Left cardiac atrium (tissue), 4 donors: ENCODE measurements at places on chromosomes 16 and 17.

- no peak for DNase-seq
These were observed 60.7 kb upstream of the SREBF1 start for GRCh38 chr17:17897442-17897841.

DNA sequence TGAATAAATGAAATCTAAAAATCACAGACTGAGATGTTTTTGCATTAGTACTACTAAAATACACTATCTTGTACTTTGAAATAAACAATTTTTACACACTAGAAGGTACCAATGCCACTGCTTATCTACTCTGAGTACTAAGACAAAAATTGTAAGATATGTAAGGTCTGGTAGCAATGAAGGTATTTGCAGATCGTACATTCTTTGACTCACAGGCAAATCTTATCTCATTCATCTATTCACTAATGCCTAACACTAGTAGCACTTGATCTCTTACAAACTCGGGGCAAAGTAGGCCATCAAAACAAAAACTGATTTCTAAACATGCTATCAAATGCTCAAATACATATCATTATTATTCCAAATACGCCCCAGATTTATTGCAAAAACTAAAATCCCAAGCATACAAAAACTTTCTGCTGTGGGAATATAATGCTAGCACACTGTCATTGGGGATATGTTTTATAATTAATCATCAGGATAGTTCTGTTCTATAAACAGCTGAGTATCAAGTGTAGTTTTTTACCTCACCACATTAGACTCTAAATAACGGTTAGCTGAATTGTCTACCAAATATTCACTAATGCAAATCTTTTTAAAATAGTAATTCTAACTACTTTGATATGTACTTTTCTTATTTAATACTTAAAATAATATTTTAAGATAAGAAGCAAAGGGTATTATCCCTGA is 68.0 kb downstream of the MED13 start:
- DNase-seq, result no peak

- DNase-seq, result no peak
These were observed 192.5 kb downstream of the CDH13 start for GRCh38 chr16:82819286-82819685.

DNA sequence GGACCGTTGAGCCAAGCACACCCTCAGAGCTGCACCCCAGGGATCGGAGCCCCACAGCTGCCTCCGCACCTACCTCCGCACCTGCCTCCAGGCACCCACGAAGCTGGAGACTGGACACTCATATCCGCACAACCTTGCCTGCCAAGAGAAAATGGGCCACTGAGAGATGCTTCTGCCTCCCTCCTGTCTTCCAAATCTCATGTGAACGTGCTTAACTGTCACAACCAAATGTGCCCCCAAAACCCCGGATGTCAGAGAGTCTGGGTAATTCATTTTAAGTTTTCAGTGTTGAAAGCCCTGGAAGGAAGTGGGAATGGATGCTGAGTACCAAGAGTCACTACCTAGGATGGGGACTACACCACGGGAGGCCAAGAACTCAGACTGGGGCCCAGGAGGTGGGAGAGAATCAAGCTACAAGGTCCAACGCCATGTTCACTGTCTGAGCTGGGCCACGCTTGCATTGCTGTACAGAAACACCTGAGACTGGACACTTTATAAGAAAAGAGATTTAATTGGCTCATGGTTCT is 49.5 kb upstream of the MEAK7 start:
- DNase-seq, result no peak

GRCh38 chr17:81207610-81208581 is 14.9 kb downstream of the CEP131 start:
- no peak for DNase-seq

DNA sequence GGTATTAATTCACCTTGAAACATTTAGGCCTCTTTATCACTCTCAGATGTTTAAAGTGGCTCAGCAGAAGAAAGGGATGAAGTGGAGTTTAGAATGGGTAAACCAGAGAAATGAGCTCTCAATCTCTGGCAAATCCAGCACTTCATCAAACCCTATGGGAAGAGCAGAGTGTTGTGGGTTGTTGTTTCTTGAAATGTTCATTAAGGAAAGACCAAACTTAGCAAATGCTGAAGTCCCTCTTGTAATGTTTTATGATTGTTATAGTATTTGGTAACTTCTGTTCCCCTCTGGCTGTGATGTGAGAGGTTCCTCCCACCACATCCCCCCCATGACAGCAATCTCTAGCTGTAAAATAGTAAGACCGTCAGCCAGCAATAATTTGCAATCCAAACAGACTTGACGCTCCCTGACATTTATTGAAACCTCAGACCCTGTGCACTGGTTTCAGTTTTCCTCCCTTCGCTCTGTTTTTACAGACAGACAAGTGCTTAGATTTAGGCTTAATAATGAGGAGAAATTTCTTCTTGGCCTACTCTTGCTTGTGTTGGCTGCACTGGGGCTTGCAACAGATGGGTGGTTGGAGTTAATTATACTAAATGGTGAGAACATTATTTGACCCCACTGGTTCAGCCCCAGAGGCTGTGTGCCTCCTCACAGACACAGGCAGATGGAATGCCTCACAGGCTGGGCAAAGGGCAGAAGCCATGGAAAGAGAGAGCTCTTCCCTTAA is 609.4 kb upstream of the SOX9 start:
- DNase-seq, result no peak

DNA sequence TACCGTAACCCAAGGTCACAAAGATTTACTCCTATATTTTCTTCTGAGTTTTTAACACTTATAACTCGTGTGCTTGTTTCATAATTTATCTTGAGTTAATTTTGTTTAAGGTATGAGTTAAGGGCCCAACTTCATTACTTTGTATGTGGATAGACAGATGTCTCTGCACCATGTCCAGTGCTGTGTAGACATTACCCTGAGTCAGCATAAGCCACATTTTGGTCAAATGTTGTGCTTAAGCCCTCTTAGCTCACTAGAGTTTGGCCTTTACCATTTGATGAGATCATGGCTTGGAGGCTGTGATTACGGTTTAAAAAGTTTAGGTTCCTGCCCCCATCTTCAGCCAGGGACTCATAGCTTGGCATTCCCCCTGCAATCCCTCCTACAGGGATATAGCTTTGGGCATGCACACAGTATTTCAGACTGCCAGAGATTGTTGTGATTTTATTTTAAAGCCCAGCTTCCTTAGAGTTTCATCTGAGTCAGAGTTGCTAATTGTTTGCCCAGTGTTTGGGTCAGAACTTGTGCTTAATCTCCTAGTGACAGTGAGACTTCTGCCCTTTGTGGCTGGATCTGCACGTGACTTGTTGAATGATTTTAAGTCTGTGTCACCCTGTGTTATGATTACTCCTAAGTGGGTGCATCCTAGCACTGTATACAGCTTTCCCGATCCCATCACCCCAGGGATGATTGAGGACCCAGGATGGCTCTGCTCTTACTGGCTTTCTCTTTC is 393.1 kb downstream of the CNTNAP4 start:
- DNase-seq, result no peak

DNA sequence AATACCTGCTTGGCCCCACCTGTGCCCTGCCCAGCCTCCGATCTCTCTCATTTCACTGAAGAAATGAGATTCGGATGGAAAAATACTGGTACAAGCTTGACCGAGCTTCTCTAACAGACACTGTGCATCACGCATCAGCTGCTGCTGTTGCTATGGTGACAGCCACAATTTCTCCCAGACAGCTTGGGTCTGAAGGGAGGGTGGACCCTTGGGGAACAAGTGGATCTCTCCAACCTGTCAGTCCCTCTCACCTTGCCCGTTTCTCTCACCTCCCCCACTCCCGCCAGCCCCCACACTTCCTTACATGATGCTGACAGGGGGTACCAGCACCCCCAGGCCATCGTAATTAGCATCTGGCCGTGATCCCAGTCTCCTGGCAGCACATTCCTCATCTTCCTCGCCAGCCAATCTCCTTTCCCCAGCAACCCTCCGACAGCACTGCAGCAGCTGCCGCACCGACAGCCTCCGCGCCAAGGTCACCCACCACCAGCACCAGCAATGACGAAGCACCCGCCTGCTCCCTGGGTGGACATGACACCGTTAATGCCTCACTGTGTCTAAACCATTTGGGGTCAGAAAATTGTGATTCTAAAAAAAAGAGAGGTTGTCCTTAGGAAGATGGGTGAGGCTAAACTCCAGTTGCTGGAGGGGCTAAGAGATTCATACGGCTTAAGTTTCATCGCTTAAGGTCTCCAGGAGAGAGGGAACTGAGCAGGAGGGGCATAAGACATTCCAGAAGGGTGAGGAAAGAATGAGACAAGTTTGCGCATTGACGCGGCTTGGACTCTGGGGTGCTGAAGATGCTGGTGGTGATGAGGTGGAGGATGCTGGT is 58.6 kb upstream of the TNRC6A start:
- peak; percentile 70 for DNase-seq

DNA sequence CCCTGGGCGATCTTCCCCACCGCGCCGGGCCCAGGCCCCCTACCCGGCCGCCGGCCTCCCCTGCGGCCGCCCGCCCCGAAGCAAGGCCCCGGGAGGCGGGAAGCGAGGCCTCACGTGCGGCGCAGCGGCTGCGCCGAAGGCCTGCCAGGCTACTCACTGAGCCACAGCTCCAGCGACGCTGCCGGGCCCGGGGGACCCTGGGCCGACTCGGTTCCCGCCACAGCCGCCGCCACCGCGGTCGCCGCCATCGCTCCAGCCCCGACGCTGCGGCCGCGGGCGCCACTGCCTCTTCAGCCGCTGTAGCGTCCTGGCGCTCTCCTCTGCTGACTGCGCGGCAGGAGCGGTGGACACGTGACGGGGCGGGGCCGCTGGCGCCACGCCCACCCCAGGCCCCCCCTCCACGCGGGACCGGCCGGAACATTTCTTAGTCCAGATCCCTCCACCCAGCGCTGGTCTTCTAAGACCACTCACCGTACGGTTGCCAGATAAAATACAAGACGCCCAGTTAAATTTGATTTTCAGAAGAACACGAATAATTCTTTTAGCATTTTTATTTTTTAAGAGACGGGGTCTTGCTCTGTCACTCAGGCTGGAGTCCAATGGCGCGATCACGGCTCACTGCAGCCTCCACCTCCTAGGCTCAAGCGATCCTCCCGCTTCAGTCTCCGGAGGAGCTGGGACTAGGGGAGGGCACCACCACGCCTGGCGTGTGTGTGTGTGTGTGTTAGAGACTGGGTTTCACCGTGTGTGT is at the start of gene GGA2:
GGA2 (minus strand) TSS at position 331 of the 751 bp plus-strand sequence; CDS start at position 248, 83 bp downstream.
- peak; percentile 88 for DNase-seq

GRCh38 chr17:71337938-71338337 is 782.9 kb upstream of the SOX9 start:
- DNase-seq, result no peak

DNA sequence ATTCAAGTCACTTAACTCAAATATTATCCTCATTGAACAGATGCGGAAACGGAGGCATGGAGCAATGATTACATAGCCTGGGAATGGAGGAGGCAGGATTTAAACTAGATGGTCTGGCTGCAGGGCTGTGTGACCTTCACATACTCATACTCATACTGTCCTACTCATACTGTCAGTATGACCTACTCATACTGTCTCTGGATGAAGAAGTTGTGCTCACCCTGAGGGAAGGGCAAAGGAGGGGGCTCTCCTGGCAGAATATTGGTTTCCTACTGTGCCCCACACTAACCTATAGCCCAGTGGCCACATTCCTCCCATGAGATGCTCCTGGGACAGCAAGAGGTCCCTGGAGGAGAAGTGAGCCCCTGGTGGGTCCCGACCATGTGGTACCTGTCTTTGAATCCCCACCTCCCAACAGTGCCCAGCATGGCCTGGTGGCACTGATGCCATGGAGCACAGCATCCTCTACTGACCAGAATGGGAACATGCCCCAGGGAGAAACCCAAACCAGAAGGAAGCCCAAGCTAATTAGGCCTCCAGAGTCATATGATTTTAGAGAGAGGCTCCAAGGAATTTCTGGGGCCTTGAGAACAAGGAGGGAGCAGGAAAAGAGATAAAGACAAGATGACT is 197.3 kb upstream of the SDK2 start:
- DNase-seq, result no peak

- DNase-seq, result no peak
These were observed 12.1 kb upstream of the USP10 start for GRCh38 chr16:84687715-84688114.

DNA sequence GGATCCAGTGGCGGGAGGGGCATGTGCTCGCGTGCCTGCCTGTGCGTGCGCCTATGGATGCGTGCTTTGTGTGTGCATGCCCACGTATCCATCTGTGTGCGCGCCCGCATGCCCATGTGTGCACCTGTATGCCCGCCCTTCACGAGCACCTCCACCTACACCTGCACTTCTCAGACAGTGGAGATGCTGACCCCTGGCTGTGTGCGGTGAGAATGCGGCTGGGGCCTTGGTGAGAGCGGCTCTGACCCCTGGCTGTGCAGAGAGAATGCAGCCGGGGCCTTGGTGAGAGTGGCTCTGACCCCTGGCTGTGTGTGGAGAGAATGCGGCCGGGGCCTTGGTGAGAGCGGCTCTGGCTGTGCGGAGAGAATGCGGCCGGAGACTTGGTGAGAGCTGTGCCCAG is 33.9 kb downstream of the AXIN1 start:
- DNase-seq, result no peak

DNA sequence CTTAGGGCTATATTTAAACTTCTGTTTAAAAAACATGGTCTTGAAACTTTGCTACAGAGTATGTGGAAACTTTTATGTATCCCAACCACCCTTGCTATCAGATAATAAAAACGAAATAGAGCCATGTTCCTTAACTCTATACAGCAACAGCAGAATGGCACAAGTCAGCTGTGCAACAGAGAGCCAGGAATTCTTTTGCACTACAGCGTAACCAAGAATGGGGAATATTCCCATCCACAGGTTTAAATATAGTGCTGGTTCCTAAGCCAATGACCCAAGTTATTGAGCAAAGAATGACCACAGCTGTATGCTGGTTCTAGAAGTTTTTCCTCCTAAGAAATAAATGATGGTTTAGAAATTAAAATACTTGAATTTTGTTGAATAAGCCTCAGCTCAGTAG is 33.1 kb downstream of the SETD6 start:
- no peak for DNase-seq

DNA sequence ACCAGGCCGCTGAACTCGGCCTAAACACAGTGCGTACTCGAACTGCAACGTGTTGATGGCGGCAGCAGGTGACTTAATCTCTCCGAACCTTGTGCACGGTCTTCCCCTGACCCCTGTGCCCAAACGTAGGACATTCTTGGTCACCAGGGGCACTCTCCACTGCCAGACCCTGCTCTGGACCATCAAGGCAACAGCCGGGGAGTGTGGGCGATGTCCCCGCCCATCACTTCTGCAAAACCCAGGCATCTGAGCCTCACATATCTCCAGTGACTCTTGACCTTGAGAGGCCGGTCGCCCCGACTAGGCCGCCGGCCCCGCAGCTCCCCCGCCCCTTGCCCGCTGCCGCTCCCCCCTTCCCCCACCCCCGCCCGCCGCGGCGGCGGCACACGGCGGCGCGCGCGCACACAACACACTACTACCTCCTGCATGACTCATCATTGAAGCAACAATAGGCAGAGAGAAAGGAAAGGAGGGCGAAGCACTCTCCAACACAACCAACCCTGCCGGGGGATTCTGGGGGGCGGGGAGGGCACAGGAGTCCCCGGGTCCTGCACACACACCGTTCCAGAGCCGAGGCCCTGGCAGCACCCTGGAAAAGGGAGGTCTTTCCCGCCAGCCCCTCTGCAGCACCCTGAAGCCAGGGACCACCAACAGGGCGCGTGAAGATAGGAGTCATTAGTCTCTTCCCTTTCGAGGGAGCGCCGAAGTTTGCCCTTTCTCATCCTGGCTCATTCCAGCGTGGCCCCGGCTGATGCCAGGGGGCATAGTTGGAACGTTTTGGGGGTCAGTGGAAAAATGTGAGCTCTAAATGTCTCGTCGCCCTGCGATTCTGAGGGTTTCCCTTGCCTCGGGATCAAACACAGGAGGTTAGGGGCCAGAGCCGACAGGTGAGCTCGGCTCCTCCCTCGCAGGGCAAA is 1.9 kb downstream of the MNT start:
- no peak for DNase-seq

GRCh38 chr17:55090079-55090492 is 121.5 kb downstream of the STXBP4 start:
- DNase-seq, result no peak
